ENCODE measurements at places on chromosomes 2 and 18.

DNA sequence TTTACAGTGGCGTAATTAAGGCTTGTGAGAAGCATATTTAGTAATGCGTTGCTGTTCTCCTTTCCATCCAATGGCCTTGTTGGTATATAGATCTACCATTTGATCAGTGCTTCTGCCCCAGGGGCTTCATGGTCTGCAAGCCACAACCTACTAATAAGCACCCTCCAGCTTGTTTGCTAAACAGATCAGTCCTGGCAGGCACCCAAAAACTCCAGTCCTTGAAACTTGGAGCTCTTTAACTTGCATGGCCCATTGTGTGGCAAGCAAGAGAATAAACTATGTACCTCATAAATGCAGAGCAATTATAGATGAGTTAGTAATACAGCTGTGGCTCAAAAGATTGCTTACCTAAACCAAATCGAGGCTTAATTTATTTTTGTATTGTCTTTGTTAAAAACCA lies 158.5 kb downstream of the FTCDNL1 start:
- peak; percentile 95 for DNase-seq

GRCh38 chr18:73043211-73043610 lies 175.4 kb upstream of the NETO1 start:
- peak; percentile 86 for DNase-seq

DNA sequence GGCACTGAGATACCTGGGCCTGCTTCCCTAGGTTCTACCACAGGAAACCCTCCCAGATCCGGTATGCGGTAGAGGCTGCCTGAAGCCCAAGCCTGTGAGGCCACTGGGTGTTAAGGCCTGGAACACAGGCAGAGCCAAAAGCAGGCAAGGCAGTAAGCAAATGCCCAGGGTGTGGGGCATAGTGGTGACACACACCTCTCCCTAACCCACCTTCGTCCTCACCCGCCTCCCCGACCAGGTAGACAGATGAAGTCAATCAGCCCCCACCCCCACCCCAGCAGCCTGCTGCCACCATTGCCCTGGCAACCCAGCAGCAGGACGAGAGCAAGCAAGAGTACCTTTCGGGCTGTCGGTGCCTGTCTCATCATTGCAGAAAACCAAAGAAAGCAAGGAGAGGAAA lies 6.1 kb downstream of the DCTN1 start:
- no peak for DNase-seq

DNA sequence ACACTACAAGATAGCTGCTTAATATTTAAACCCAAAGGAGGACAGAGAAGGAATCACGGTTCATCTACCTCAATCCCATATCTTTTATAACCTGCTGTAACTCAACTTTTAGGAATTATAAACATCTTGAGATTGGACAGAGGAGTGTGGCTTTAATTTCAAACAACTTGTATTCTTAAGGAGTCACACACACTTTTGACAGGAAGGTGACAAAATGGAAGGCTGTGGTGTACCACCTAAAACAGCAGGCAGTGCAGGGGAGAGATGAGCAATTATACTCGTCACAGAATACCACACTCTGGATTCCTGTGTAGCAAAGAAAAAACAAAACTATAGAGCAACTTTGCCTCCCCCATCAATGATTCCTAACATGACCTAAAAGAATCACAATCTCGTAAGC lies 194.8 kb downstream of the ZEB2 start:
- DNase-seq, result no peak

- no peak for DNase-seq
Measured at GRCh38 chr2:36737131-36737750, 40.7 kb downstream of the VIT start.

DNA sequence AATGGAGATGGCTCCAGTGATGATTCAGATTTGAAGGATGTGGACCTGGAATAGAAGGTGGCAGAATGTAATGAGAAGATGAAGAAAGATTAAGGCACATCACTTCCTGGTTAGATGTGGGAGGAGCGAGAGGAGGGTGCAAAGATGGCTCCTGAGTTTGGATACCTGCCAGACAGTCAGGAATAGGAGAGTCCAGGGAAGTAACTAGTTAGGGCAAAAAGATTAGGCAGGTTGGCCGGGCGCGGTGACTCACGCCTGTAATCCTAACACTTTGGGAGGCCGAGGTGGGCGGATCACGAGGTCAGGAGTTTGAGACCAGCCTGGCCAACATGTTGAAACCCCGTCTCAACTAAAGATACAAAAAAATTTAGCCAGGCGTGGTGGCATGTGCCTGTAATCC lies 5.6 kb downstream of the C2orf74 start:
- DNase-seq, result no peak

GRCh38 chr18:12811191-12811950 lies 72.7 kb downstream of the PTPN2 start:
- DNase-seq, result no peak

GRCh38 chr2:210540900-210541289 lies 15.5 kb upstream of the CPS1 start:
- DNase-seq, result no peak

GRCh38 chr2:186068139-186068801 lies 329.7 kb downstream of the FSIP2 start:
- no peak for DNase-seq

- DNase-seq, result no peak
Measured at GRCh38 chr2:134206573-134206972, 47.3 kb upstream of the MGAT5 start.

DNA sequence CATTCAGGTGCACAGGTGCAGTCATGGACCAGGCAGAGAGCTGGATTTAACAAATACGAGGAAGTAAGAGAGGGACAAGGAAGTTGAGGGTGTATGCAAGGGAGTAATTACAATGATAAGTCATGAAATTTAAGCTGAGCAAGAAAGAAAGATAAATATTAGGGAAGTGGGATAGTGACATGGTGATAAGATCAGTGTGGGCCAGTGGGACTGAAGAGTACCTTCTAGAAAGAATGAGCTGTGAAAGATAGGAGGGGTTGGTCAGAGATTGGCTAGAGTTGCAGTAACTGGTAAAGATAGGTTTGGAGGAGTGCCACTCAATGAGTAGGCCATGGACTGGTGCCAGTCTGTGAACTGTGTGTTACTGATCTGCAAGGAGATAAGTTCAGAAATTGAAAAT lies 200.8 kb upstream of the SIX3 start:
- DNase-seq, result no peak

- no peak for DNase-seq
Measured at GRCh38 chr2:137172162-137172561, 406.8 kb downstream of the THSD7B start.

DNA sequence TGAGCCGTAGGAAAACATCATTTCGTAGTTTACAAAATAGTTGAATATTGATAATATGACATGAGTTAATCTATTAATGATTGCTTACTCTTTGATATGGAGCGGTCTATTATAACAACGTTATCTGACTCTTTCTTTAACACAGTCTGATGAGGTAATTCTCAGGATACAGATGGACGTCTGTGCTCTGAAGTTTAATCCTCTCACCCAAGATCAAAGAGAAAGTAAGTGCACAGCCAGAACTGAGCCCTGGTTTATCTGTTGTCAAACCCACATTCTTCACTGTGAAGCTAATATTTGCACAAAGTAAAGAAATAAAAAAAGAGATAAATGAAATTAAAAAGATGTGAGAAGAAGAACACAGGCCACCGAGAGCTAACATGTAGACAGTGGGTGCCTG lies 190.9 kb upstream of the COPS8 start:
- no peak for DNase-seq

- no peak for DNase-seq
Measured at GRCh38 chr2:57726294-57726693, 320.3 kb upstream of the VRK2 start.

- DNase-seq, result no peak
Measured at GRCh38 chr2:235170016-235170415, 218.2 kb downstream of the SH3BP4 start.

DNA sequence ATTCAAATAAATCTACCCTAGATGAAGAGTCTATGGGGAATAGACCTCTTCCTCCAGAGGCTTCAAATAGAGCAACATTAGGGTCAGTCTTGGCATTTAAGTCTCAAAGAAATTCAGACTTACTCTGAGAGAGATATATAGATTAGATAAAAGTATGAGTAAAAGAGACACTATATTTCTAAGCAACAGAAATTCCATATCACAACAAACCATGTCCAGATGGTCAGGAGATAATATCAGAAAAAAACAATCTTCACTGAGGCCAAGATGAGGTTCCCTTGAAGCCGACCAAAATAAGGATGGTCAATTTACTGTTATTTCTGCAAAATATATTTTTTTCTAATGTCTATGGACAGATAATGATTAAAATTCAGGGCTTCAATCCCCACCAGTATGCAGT lies 89.1 kb upstream of the NOSTRIN start:
- DNase-seq, result no peak

GRCh38 chr2:231820786-231821303 lies 34.6 kb downstream of the COPS7B start:
- no peak for DNase-seq

- DNase-seq, result no peak
Measured at GRCh38 chr2:172228177-172228808, 125.6 kb upstream of the DLX2 start.

- DNase-seq, result no peak
Measured at GRCh38 chr18:44309185-44309584, 371.5 kb upstream of the SETBP1 start.

DNA sequence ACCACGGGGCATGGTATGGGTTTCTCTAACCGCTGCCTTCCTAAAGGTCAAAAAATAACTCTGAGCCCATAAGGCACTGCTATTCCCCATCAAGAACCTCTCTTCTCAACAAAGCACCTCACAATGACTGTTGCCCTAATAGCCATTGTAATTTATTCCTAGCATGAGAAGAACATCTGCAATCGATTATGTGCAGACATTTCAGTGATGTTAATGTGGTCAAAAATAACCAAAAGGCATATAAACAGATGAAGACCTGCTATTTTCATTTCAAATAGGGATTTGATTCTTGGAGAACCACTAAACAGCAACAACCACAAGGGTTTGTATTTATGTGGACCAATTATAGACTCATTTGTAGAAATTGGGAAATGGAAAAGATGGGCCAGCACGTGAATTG lies 356.6 kb downstream of the FBXO15 start:
- DNase-seq, result no peak

GRCh38 chr2:33130544-33130943 lies 183.8 kb downstream of the LTBP1 start:
- DNase-seq, result no peak

GRCh38 chr2:159292157-159292556 lies 5.7 kb upstream of the WDSUB1 start:
- no peak for DNase-seq

DNA sequence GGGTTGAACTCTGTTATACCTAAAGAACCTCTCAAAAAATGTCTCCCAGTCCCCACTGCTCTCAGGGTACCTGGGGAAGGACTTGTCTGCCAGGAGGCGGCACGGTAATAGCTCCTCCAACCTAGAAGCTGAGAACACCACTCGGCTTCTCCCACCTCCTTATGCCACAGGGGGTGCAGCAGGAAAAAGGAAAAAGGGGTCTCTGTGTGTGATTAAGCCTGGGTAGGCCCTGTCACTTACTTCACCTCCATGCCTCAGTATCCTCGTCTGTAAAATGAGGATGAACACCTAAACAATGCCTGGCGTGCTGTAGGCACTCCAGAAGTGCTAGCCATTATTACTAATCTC lies 76.6 kb downstream of the EMX1 start:
- no peak for DNase-seq

DNA sequence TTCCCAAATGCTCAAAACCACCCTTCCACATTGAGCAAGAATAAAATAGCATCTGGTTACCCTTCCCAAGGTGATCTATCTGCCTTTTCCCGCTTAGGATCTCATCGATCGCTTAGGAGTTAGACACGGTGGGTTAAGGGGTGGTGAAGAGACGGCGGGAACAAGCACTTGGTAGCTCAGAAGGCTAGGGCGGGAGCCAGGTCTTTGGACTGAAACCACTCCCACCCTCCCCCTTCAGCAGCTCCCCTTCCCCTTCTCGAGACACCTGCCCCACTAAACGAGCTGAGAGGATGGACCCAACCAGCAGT lies 513 bp downstream of the THOC1 start:
- DNase-seq, result no peak

DNA sequence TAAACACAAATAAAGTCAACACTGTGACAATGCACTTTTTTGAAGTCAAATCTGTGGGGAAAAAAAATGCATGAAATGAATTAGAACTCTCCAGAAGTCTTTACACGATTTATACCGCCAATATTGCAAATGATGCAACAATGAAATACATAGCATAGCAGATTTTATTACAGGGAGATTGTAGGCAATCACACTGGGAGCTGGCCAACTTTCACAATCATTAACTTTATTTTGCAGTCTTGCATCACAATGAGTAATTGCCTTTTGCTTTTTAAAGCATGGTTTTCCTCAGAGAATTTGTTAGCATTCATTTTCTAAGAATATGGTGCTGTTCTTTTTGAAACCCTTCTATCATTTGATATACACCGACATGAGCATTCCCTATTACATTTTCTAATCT lies 366.4 kb upstream of the FSIP2 start:
- DNase-seq, result no peak

GRCh38 chr2:96092951-96093350 lies 23.4 kb downstream of the ADRA2B start:
- no peak for DNase-seq

GRCh38 chr18:50611529-50611941 lies 51.6 kb downstream of the MAPK4 start:
- DNase-seq, result no peak

- DNase-seq, result no peak
Measured at GRCh38 chr2:212226114-212226513, 312.5 kb downstream of the ERBB4 start.

- no peak for DNase-seq
Measured at GRCh38 chr2:88092773-88093172, 25.1 kb downstream of the SMYD1 start.

DNA sequence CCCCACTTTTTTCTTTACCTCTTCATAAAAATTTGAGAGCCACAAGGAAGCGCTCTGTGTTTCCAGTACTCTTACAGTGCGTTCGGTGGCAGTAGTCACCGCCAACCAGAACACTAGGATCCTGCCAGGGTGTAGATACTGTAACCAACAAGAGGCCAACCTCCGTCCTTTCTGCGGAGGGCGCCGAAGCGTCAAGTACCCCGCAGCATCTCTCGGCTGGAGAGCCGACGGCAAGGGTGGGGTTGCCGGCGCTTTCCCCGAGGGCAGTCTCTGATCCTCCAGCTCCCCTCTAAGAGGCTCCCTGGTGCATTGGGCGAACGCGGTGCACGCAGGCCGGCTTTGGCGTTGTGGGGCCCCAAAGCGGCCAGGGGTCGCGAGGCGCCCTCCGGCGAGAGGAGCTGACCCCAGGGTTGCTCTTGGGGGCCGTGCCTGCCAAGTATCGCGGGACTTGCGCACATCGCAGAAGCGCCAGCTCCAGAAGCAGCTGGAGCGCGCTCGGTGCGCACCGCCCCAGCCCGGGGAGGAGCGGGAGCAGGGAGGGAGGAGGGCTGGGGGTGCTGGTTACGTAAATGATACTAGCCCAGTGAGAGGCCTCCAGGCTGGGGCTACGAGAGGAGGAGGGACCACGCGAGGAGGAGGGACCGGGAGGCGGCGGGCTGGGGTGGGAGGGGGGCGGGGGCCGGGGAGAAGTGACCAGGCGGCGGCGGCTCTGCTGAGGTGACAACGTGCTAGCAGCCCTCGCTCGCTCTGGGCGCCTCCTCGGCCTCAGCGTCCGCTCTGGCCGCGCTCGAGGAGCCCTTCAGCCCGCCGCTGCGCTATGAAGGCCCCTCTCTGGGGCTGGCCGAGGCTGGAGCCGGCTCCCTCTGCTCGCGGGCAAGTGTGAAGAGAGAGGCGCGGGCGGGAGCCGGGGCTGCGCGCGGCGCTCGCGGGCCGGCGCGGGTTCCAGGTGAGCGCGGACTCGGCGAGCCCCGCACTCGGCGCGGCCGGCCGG lies at the start of gene GALNT13:
Gene GALNT13, plus strand, starts transcription at position 692 of the 991 bp plus-strand sequence.
- peak; percentile 96 for DNase-seq

All from NCI-H2081 (cell line).